ENCODE measurements at places on chromosomes 2 and 18.
A peak's percentile ranks its signal among the peaks of the same experiment; 100 is the strongest.

DNA sequence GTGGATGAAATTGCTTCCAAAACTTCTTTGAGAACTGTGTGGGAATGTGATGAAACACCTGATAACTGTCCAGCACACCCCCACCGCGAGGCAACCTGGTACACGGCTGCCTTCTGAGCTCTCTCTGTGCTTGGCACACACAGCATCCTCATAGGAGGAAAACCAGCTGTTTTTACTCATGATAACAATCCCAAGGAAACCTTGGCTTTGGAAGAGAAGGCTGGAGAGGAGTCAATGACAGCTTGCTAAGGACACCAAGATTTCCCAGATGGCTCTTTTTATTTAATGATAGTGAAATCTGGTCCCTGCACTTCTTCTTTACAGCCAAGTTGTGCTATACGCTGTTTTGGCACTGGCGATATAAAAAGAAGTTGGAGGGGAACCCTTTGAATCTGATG lies 232.5 kb upstream of the FN1 start:
- no peak for DNase-seq

DNA sequence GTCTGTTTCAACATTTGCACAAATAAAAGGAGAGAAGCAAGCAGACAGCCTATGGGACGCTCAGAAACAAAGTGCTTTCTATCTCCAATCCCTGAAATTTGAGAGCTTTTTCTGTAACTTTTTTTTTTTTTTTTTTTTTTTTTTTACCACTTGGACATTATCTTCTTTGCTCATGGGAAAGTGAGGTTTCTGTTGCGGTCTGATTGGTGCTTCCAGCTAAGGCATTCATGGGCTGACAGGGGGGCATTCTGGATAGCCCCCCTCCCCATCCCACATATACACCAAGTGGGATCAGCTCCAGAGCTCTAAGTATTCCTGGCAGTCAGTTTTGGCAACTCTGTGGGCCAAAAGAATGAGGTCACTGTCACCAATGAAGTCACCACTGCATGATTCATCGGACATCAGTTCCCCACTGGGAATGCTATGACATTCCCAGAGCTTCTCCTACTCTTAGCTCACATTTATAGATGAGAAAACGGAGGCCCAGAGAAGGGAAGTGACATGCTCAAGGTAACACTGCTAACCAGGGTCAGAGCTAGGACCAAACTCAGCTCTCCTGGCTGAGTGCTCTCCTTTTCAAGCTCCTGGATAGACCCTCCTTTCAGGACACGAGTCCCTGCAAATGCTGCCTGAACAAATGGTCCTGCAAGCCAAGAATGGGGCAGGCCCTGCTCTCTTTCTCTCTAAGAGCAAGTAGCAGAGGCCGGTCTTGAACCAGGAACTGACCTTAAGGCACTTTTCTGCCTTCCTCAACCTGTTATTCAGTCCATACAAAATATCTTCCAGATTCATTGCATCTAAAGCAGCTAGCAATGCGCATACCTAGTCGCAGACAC lies 61.3 kb downstream of the TMEM247 start:
- no peak for DNase-seq

GRCh38 chr2:47223980-47224379 lies 68.9 kb upstream of the STPG4 start:
- DNase-seq, result peak; percentile 27

GRCh38 chr2:96489663-96490062 lies 15.5 kb downstream of the NEURL3 start:
- no peak for DNase-seq

- no peak for DNase-seq
Measured at GRCh38 chr2:196259507-196260481, 88.4 kb upstream of the STK17B start.

DNA sequence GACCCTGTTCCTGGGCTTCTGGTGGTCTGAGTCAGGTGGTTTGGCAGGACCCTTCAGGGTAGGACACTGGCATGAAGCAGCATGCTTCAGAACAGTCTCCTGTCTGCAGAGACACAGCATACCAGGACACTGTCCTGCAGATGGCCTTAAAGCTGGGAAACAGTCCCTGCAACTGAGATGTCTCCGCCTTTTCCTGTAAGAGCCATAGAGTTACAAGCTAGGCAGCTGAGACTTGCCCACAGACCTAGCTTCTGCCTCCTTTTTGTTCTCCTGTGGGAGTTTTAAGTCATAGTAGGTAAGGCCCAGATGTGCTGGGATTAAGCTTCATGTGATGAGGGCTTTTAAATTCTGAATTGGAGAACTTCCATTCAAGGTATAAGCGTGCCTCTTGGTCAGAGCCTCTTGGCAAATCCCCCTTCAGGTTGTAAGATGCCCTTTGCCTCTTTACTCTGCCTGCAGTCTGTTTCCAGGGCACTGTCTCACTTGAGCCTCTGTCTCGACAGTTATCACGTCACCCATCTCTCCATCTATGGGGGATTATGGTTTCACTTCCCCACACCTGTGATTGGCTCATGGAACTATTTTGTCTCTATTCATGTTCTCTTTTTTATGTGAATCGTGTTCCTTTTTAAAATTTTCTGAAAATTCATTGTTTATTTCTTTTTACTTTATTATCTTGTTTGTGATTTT lies 51.8 kb downstream of the COA5 start:
- DNase-seq, result no peak

DNA sequence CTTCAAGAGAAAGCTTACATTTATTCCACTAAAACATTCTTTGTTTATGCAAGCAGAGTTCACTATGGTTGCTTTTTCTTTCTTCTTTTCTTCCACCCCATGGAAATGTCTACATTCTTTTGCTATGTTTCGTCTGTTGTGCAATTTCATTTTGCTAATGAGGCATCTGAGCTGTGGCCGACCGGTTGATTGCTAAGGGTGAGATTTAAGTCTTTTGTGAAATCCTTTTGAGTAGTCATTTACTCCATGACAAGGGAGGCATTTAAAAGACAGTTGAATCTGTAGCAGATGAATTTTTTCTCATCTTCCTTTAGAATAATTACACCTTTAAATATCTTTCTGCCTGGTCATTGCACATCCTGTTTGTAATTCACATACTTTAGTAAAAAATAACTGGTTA lies 324.1 kb upstream of the THUMPD2 start:
- no peak for DNase-seq

DNA sequence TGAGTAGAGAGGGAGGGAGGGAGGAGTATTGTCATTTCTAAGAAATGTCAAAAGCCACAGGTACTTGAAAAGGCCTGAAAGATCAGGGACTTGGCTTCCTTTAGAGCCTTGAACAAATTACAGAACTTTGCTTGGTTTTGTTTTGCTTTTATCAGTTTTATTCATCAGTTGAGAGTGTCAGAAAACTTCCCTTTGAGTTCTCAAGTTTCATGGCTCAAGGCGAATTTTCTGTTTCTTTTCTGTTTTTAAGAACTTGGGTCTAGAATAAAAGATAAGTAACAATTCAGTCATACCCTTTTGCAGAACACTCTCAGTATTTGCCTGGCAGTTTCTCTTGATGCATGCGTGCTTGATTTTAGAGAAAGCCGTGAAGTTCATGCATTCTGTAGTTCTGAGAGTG lies 531.9 kb downstream of the PARD3B start:
- DNase-seq, result no peak

GRCh38 chr18:63974991-63975390 lies 5.1 kb downstream of the SERPINB8 start:
- no peak for DNase-seq

DNA sequence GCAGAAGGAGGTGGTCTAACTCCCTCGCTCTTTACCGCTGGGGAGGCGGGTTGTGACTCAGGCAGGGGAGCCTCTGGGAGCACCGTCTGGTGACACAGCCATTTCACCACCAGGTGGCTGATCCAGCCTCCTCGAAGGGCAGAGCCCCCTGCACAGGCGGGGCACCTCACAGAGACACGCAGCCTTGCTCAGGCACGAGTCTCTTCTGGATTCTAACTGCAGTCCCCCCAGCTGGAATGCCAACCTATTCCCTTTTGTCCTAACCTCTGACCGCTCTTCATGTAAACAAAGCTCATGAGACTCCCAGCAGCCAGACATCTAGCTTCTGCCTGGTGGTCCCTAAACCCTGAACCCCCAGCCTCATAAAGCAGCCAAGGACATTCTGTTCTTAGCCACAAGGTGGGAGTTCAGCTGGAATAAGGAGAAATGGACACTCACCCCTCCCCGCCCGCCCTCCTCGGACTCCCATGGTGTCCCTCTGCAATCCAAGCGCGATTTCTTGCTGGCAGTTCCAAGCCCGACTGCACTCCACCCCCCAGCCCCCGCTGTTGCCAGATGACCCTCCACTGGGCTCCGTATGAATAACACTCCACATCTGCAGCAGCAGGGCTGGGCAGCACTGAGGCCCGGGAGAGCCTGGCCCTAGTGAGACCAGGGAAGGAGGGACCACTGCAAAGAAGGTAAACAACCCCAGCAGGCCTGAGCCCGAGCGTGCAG lies 84.3 kb downstream of the TNS1 start:
- DNase-seq, result no peak

DNA sequence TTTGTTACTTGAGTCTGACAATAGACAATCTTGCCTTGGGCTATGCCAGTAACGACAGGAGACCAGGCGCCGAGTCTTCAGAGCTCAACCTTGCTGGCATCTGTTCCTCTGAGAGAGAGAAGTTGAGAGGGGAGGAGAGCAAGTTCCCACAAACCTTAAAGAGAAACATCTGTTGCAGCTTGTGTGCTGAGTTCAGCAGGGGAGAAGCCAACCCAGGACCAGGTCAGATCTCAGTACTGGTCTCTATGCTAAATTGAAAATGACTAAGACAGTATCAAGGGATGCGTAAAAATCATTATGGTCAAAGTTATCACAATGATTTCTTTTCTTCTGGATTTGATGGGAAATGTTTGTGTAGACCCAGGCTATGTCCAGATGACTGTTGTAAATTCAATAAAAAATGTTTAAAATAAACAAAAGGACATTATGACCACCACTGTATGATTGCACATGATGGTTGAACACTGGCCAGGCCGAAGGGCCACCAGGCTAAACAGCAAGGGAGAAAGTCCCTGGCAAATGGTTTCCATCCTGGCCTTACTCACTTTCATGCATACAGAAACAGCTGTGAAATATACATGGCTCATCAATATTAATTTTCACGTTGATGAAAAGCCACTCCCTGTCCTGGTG lies 100.3 kb upstream of the PMAIP1 start:
- no peak for DNase-seq

GRCh38 chr2:206846981-206847834 lies 81.8 kb downstream of the FASTKD2 start:
- peak; percentile 76 for DNase-seq

- DNase-seq, result no peak
Measured at GRCh38 chr2:202034249-202035088, 814 bp downstream of the FZD7 start.

DNA sequence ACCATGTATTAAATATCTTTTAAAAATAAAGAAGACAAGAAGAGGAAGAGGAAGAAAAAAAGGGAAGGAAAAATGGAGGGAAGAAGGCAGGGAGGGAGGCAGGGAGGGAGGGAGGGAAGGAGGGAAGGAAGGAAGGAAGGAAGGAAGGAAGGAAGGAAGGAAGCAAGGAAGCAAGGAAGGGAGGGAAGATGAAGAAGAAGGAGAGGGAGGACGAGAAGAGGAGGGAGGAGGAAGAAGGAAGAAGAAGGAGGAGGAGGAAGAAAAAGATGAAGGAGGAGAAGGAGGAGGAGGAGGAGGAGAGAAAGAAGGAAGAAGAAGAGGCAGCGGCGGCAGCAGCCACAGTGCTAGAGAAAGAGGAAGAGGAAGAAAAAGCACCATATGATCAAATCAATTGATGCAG lies 189.6 kb downstream of the EXOC6B start:
- no peak for DNase-seq

DNA sequence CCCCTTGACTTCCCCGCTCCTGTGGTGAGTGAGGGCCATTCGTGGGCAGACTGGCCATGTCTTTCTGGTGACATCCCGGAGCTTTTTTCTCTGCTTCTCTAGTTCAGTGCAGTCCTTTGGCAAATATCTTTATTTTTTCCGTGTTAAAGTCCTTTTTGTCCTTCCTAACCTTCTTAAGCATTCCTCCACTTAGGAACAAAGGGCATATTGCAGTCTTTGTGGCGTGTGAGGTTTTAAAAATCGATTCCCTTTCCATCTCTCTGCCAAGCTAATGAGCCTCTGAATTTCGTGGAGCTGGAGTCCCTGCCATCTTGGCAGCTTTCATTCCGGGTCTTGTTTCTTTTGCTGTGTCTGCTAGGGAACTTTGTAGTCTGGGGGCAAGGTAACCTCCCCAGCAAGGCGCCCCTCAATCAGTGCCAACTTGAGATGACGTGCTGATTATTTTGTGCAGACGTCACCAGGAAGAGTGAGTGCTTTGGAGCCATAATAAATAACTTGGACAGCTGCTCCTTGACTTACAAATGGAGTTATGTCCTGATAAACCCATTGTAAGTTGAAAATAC lies 5.1 kb downstream of the CNNM3 start:
- DNase-seq, result no peak

DNA sequence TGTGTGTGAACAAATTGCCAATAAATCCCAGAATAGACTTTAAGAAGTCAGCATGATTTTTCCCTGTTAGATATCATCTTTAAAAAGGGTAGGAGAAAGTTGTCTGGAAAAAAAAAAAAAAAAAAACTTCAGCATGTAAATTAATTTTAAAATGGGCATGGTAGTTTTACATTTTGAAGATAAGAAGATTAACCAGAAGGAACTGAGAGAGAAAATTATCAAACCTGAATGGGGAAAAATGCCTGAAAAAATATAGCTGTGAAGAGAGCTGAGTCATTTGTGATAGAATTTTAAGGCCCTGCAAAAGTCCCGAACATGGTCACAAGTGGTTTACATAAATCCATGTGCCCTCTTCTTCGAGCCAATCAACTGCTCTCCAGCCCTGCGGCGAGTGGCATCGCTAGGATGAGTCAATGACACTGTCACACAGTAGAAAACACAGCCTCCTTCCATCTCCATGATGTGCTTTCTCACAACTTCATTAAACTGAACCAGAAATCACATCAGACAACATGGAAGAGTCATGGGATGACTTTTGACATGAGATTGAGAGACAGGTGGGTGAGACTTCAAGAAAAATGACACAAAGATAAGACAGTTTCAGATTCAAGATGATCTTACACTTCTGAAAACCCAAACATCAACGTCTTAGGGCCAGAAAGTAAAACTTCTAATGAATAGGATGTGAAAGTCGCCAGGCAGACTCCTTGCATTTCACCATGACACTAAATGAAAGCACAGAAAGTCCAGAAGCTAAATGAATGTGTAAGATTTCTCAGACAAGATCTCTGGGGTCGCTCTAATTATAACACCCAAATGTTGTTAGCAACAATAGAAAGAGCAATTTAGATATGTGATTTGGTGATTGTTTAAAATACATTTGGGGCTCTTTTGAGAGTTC lies 273.0 kb upstream of the ID2 start:
- DNase-seq, result no peak

- DNase-seq, result peak; percentile 88
Measured at GRCh38 chr2:102826904-102827303, 65.1 kb downstream of the TMEM182 start.

DNA sequence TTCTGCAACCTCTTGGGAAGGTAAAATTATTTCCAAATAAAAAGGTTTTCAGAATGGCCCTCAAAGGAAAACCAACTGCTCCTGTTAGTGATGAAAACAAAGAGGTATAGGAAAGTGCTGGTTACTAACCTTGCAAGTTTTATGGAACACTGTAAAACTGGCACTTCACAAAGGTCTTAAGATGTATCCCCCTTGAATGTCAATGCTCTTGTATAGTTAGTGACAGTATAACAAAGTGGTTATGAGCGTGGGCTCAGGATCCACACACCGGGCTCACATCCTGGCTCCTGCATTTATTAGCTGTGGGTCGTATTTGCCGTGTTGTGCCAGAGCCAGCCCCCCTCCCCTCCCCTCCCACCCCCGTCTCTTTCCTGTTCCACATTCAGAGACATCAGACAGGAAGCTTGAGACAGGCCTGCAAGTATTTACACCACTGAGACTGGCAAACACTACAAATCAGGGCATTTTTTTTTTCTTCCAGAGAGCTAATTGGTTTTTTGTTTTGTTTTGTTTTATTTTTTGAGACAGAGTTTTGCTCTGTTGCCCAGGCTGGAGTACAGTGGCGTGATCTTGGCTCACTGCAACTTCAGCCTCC lies 9.2 kb upstream of the DNPEP start:
- DNase-seq, result no peak
